NCI-H1436 treated with DMSO at 0.1 percent for 48 hours (cell line): ENCODE measurements at places on chromosomes 3 and 15.

DNA sequence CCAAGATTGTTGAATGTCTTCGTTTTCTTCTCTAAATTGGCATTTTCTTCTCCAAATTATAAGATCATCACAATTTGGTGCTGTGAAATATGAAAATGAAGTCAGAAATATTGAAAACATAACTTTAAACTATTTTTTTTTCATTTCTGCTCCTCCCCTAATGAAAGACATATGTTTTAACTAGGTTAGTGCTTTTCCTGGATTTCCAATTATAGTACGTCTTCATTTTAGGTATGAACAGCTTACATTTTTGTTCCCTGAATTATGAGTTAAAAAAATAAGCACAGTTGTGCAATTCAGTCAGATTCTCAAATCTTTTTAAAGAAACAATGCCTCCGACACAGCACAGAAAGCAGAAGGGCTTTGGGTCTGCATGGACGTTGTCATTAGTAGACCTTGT lies 83.5 kb upstream of the CFAP20DC start:
- DNase-seq = no peak

GRCh38 chr3:101665851-101666250 lies 11.1 kb downstream of the ZBTB11 start:
- DNase-seq = no peak

DNA sequence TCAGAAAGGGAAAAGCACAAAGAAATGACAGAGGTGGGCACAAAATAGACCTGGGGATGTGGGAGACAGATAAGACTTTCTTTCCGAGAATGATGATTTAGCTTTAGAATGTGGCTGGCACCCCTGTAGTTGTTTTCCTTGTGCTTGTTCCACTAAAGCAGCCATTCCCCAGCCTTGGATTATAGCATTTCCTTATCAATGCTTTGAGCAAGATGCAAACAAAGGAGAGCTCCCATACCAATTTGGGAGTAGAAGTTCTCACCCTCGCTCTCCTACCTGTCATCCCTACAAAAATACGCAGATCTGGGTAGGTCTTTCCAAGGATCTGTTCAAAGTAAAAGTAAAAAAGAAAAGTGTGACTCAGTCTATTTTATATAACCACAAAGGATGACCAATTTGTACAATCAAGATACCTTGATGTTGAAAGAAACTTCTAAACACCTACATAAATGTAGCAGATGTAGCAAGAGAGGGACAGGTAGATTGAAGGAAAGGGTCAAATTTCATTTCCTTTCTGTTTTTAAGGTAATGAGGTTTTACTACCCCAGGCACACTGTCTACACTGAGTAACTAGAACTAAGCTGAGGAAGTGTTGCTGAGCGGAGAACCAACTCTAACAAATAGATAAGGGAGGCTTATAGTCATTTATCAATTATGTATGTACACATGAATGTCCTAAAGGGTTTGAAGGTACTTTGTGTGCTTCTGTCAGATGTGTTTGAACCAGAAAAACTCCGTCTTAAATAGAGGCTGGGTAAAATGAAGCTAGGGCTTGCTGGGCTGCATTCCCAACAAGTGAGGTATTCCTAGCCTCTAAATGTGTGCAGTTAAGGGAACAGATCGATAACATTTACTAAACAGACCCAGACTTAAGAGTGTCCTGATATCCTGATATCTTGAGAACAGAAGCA lies 91.1 kb upstream of the LRRN1 start:
- DNase-seq = no peak

DNA sequence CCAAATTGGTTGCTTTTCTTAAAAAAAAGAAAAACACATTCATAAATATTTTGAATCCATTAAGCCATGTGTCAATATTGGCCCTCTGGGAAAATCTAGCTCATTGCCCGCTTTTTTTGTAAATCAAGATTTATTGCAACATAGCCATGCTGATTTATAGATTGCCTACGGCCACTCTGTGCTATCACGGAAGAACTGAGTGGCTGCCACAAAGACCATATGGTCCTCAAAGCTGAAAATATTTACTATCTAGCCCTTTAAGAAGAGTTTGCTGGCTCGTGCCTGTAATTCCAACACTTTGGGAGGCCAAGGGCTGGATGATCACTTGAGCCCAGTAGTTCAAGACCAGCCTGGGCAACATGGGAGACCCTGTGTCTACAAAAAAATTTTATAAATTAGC lies 45.9 kb downstream of the IL5RA start:
- no peak for DNase-seq

DNA sequence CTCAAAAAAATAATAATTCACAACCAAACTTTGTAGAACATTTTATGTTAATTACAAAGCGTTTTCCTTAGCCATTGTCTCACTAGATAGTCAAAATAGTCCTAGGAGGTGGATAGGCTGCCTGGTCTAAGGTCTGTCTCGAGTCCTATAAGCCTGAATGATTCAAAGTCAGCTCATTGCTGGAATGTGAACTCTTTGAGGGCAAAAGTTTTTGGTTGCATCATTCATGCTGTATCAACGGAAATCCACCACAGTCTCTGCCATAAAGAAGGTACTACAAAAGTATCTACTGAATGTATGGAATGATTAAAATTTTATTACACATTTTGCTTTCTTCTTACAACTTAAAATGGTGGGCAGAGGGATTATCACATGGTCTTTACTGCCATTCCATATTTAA lies 387.3 kb upstream of the RARB start:
- no peak for DNase-seq

DNA sequence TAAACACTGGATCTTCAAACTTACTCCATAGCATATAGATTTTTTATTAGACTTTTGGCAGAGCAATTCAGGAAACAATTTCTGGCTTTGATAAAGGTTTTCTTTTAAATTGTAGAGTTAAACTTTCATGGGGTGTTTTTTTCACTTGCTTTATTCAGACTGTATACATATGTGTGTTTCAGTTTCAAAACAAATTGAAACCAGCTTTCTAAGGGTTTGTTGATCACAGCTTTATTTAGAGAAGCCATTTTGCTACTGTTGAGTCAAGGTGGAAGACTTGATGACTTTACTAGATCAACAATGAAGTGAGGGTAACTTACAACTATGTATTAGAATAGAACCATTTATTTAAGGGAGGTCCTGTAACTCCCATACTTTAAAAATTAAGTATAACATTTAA lies 6.2 kb downstream of the UBE2E1 start:
- no peak for DNase-seq

DNA sequence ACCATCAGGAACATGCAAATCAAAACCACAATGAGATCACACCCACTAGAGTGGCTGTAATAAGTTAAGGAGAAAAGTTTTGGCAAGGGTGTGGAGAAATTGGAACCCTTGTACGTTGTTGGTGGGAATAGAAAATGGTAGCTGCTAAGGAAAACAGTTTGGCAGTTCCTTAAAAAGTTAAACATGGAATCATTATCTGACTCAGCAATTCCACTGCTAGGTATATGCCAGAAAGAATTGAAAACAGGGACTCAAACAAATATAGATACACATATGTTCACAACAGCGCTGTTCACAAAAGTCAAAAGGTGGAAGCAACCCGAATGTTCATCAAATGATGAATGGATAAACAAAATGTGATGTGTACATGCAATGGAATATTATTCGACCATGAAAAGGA lies 138.8 kb upstream of the ATP2B2 start:
- DNase-seq = no peak

GRCh38 chr3:101676216-101676764 lies 642 bp downstream of the ZBTB11 start:
- no peak for DNase-seq

DNA sequence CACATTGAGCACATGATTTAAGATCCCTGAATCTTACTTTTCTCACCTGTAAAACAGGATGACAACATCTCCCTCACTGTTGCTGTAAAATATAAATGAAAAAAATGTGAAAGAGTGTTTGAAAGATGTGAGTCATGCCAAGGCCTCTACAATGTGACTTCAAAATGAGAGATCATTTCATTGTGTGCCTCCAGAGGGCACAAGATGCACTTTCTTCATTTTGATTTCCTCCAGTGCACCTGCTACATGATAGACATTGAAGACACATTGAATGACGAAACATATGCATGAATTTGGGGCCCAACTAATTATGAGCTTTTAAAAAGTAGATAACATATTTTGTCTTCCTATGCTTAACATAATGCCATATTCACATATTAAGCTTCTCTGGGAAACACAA lies 170.3 kb downstream of the MOBP start:
- no peak for DNase-seq

DNA sequence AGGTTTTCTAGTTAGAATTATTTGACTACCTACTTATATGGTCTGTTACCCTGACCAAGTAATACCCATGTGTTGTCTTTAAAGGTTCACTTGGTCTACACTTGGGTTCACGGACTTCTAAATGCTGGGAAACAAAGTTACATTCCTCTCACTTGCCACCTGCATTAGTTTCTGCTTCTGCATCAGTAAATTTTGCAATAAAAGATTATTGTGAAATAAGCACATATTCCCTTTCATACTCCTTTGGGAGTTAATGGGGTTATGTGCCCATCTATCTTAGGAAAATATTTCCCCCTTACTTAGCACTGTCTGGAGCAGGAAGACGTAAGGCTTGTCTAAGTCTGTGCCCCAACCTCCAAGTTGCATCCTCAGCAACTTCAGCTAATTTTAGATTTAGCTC lies 160.7 kb downstream of the FRMD5 start:
- no peak for DNase-seq

- no peak for DNase-seq
Observed at GRCh38 chr3:160661660-160662059, 15.3 kb upstream of the ARL14 start.

GRCh38 chr15:93252780-93253179 lies 163.8 kb upstream of the RGMA start:
- DNase-seq = no peak

GRCh38 chr15:52436981-52437380 lies 91.7 kb downstream of the MYO5A start:
- no peak for DNase-seq
